Bronchial epithelial cell (primary cell): ENCODE measurements at places on chromosomes 3 and 15. TPM values are rescaled to one million over a fixed set of nuclear protein-coding genes. Genes with fewer than 3 reads are reported as not detected.

ADGRG7 gene
- under 0.01 TPM in 1 of 2 replicates, not detected in the other for total RNA-seq

DNA sequence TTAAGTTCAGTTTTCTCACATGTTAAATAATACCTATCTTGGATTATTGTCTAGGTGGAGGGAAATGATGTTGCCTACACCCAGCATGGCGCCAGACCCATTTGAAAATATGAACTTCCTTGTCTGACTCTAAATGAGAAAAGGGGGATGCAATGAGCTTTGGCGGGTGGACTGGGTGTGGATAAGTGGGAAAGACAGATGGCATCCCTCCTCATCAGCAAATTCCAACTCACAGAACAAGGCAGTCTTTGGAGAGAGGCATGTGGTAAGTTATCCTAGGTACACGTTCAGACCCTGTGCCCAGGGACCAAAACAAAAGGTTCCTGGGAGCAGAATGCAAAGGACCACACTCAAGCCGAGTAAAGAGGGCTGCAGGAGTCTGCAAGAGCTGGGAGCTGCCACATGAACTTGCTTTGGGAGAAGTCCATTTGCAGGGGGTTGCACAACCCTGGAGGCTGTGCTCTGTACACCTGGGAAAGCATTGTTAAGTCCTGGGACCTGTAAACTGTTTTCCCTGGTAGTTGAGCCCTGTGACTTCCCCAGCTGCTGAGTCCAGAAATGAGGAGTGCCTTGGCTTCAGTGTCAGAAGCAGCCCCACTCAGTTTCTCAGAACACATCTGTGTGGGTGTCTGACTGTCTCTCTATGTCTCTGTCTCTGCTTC lies 102.3 kb upstream of the TPM1 start:
- DNase-seq, result no peak

- no peak for DNase-seq
Measured at GRCh38 chr3:133065193-133065961, 27.2 kb downstream of the TMEM108 start.

- peak; percentile 68 for DNase-seq
Measured at GRCh38 chr15:64857421-64857820, 15.7 kb downstream of the PLEKHO2 start.
